ENCODE measurements at places on chromosomes 2 and 18. TPM values are rescaled to one million over a fixed set of nuclear protein-coding genes. Genes with fewer than 3 reads are reported as not detected.
A peak's percentile ranks its signal among the peaks of the same experiment; 100 is the strongest.

- H3K4me1 ChIP-seq = peaks cover 11% of the 10 kb centered on the region
- H3K36me3 ChIP-seq = peaks cover 9% of the 10 kb centered on the region
- H3K4me3 ChIP-seq = peak overlapping the region; percentile 91
- DNase-seq = peak; percentile 44
- no peaks in the 10 kb centered on the region for H3K27me3 ChIP-seq
Measured at GRCh38 chr2:241636182-241637017, 558 bp downstream of the THAP4 start.

DNA sequence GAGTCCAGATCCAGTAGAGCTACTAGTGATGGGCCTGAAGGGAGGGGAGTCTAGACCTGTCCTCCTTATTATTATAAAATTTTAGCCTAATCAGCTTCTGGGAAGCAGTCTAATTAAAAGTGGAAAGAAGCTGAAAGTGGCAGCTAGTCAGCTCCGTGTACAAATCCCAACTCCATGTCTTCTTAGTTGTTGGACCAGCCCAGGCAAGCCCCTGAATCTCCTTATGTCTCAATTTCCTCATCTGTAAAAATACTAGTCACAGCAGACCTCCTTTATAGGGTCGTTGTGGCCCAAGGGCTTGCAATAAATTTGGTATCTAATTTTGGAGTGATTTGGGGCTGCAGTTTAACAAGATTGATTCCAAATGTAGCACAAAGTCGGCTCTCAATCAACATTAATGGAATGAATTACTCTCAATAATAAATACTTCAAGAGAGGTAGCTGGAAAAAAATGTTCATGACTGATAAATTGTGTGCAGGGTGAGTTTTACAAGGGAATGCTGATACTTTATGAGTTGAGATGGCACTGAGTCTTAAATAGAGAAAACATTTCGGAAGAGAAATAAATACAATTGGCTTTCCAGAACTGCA, 118.3 kb upstream of the NDUFV2 start:
- no peaks in the 10 kb centered on the region for H3K27me3 ChIP-seq
- H3K27ac ChIP-seq = no peak overlapping the region
- H3K4me1 ChIP-seq = no peaks in the 10 kb centered on the region

- no peaks in the 10 kb centered on the region for H3K27me3 ChIP-seq
- H3K27ac ChIP-seq = no peak overlapping the region
- DNase-seq = peak; percentile 45
- H3K36me3 ChIP-seq = no peaks in the 10 kb centered on the region
- H3K4me3 ChIP-seq = no peak overlapping the region
Measured at GRCh38 chr18:46481048-46481846, 175.8 kb downstream of the LOXHD1 start.

The ALPP gene
- 0.11 TPM for total RNA-seq

The KATNAL2 gene
- 2.2 TPM for total RNA-seq
